Daoy (cell line): ENCODE measurements at places on chromosomes 2 and 18.

DNA sequence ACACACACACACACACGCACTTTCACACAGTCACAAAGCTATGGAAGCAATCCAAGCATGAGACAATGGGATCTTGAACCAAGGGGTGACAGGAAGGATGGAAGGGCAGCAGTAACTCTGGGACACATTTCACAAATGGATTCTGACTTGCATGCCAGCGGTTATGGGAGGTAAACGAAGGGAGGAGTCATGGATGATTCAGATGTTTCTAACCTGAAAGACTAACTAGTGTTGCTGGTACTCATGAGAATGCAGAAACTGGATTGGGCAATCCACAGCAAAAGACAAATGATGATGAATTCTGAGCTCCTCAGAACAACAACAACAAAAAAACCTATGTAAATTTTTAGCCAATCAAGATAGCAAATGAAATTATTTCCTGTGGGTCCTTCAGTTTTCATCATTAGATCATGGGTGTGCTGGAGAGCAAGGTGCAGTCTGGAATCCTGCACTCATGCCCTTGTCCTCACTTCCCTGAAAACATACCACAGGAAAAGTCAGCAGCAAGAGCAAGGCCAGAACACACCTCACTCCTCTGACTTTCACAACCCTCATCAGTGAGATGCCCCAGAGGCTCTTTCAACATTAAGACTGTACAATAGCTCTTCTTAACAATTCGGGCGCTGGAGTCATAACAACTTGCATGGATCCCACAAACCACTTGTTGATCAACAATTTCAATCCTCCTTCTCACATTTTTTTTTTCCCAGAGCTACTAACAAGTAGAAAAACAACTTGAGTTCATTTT lies 32.6 kb downstream of the ABCA12 start:
- DNase-seq, result peak; percentile 19

- DNase-seq, result no peak
Observed at GRCh38 chr2:120571015-120571728, 164.5 kb upstream of the GLI2 start.

GRCh38 chr2:158718851-158719250 lies 76.3 kb upstream of the DAPL1 start:
- no peak for DNase-seq

- no peak for DNase-seq
Observed at GRCh38 chr2:74725287-74725686, 71.2 kb downstream of the SEMA4F start.

- no peak for DNase-seq
Observed at GRCh38 chr2:165953306-165953654, 296 bp downstream of the TTC21B start.

DNA sequence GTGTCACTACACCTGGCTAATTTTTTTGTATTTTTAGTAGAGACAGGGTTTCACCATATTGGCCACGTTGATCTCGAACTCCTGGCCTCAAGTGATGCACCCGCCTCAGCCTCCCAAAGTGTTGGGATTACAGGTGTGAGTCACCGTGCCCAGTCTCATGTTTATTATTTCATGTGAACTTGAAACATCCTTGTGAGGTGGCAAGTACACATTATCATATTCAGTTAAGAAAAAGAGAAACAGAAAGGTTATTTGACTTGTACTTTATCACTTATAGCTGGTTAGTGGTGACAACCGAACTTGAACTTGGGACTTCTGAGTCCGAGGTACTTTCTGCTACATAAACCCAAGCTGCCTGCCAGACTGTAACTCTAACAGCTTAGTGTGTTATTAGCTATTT lies 24.4 kb downstream of the ABHD3 start:
- no peak for DNase-seq

DNA sequence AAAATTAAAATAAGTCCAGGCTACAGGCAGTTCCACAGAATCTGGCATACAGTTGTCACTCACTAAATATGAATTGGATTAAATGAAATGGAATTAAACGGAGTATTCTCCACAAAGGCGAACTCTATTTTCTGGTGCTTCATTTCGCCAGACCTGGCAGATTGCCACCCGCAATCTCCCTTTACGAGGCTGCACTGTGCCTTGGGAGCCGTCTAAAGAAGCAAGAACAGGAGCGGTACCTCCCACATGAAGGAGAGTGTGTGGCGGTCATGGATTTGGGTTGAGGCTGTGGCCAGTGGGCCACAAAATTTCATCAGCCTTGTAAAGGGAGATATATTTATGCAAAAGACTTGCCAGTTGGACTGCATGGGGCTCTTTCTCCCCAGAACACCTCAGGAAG lies 151.0 kb downstream of the OSR1 start:
- peak; percentile 17 for DNase-seq

DNA sequence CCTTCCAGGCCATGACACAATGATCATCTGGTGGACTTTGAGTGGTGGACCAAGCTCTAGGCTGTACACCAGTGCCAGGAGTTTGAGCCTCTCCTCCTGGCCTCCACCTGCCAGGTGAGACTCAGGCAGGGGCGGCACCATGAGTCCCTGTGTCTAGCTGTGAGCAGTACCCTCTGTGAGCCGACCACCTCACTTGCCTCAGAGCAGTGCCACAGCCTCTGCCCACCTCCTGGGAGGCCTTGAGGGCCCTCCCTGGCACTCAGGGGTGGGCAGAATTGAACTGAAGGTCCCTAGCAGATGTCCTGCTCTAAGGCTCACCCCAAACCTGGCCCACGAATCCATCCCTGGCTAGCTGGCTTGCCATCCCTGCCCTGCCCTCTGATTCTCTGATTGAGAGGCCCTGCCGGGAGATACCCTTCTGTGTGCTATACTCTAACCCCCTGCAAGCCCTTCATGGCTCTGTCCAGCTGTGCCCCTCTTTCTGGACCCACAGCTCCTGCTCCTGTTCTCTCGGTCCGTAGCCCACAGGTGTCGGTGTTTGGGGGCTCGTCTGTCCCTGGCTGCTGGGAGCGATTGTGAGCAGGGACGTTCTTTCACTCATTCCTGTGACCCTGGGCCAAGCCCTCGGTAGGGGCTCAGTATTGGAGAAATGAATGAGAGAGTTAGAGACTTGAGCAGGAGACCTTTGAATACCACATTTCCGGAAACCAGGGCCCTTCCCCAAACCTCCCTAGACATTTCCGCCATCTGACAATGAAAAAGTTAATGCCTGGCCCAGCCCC lies 70.0 kb downstream of the INHBB start:
- DNase-seq, result no peak

- no peak for DNase-seq
Observed at GRCh38 chr18:24954341-24954740, 397.6 kb downstream of the ZNF521 start.

DNA sequence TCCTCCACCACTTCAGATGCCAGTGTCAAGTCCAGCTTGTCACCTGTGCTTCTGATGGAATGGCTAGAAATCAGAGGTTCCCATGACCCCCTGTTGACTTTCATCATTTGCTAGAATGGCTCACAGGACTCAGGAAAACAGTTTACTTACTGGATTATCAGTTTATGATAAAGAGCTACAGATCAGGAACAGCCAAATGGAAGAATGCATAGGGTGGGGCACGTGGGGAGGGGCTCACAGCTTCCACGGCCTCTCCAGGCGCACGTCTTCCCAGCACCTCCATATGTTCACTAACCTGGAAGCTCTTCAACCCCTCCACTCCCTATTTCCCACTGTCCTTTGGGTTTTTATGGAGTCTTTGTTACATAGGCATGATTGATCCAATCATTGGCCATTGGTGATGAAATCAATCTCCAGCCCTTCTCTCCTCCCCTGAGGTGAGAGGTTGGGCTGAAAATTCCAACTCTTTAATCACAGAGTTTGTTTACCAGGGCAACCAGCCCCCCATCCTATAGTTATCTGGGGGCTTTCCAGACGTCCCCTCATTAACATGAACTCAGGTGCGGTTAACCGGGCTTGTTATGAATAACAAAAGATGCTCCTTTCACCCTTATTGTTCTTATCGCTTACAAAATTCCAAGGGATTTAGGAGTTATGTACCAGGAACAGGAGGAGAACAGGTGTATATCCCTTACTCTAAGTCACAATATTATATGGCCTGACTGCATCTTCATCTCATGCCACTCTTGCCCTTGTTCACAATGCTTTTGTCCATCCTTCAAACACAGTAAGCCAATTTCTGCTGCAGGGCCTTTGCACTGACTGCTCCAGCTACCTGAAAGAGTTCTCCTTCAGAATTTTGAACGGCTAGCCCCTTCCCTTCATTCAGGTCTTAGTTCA lies 35.2 kb downstream of the ANXA4 start:
- DNase-seq, result no peak

- peak; percentile 55 for DNase-seq
Observed at GRCh38 chr2:237408335-237409000, 5.5 kb downstream of the COL6A3 start.

DNA sequence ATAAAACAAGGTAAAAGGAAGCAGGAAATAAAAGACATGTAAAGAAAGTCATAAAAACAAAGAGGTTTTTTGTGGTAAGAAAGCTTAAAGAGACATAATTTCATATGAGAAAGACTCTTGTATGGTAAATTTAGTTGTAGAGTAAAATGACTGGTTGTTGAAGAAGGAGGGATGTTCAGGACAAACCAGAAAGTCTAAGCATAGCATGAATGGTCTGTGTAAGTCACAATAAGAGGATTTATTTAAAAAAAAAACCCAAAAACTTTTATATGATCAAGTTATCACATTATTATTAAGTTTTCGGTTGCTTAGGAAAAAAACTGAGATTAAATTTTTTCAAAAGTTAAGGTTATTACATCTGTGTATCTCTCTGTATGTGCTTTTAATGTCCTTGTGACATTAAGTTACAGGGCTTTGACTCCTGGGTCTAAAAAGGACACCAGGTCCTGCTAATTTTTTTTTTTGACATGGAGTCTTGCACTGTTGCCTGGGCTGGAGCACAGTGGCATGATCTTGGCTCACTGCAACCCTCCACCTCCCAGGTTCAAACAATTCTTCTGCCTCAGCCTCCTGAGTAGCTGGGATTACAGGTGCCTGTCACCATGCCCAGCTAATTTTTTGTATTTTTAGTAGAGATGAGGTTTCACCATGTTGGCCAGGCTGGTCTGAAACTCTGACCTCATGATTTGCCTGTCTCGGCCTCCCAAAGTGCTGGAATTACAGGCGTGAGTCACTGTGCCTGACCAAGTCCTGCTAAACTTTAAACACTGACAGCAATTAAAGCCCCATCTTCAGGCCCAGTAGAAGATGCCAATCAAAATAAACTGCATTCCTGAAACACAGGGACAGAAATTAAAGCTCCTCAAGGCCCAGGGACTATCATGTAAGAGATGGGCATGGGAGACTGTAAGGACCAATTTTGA lies 14.2 kb upstream of the OXER1 start:
- no peak for DNase-seq

GRCh38 chr2:123715467-123715982 lies 309.6 kb upstream of the CNTNAP5 start:
- no peak for DNase-seq

DNA sequence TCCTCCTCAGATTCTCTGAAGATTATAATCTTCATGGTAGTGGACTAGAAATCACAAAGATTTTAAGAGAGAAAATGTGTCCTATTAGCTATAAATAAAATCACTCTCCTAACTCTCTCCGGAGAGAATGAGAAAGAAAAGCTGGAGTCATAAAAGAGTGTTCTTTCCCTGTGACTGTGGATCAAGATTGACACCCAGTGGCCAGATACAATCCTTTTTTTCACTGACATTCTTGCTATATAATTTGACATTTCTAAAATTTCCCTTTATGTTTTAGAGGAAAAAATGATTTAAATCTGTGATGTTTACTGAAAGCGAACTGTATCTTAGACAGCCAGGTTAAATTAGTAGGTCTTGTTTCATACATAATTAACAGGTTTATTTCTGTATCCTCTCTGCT lies 35.4 kb upstream of the LRP2 start:
- DNase-seq, result peak; percentile 16

GRCh38 chr2:123438251-123438650 lies 586.8 kb upstream of the CNTNAP5 start:
- DNase-seq, result no peak

GRCh38 chr2:85674417-85674816 lies 6.4 kb upstream of the SFTPB start:
- no peak for DNase-seq

- DNase-seq, result no peak
Observed at GRCh38 chr18:12361770-12362378, 15.2 kb downstream of the AFG3L2 start.

- no peak for DNase-seq
Observed at GRCh38 chr2:98578231-98578630, 30.1 kb downstream of the COA5 start.

- no peak for DNase-seq
Observed at GRCh38 chr18:72128649-72129048, 415.5 kb downstream of the CBLN2 start.

- DNase-seq, result no peak
Observed at GRCh38 chr2:127379712-127380355, 7.9 kb downstream of the MAP3K2 start.

GRCh38 chr2:139813340-139813739 lies 1033.2 kb upstream of the NXPH2 start:
- DNase-seq, result no peak

GRCh38 chr2:102442967-102443828 lies 20.2 kb downstream of the IL18RAP start:
- peak; percentile 16 for DNase-seq

DNA sequence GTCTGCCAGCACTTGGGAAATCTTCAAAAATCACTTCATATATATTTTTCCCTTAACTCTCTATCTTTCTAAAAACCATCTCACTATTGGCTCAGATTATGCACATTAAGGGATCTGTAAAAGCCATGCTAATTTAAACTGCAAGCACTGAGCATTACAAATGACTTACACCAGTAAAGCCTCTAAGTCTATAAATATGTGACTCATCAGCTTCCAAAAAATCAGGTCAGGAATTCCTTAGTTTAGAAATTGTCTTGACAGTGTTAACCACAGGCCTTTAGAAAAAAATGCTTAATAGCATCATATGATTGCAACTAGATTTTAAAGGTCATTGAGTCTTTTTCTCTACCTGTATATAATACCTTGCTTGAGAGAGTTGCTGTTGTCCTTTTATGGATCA lies 1113.6 kb upstream of the PIK3C3 start:
- DNase-seq, result no peak

- DNase-seq, result no peak
Observed at GRCh38 chr2:30324245-30324908, 93.0 kb downstream of the LBH start.

DNA sequence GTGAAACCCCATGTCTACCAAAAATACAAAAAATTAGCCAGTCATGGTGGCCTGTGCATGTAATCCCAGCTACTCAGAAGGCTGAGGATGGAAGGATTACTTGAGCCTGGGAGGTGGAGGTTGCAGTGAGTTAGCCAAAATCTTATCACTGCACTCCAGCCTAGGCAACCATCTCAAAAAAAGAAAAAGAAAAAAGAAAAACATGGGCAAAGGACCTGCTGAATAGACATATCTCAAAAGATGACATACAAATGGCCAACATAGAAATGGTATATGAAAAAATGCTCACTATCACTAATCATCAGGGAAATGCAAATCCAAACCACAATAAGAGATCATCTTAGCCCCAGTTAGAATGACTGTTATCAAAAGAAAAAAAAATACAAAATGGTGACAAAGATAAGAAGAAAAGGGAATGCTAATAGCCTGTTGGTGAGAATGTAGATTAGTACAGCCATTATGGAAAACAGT lies 1.4 kb upstream of the TGOLN2 start:
- DNase-seq, result no peak
